ENCODE measurements at places on chromosomes 3 and 15.

DNA sequence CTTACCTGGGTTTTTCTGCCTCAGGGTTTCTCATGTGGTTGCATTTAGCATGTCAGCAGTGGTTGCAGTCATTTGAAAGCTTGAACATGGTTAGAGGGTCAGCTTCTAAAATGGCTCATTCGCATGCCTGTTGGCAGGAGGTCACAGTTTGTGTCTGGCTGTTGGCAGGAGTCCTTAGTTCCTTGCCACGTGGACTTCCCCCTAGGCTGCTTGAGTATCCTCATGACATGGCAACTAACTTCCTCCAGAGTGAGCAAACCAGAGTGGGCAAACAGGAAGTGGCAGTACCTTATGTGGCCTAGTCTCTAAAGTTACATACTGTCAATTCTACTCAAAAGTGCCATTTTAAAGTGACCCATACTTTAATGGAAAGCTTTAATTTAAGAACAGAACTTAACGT, 3.4 kb upstream of the UNC13C start:
- DNase-seq = no peak
- no peak overlapping the region for H3K4me3 ChIP-seq
- H3K36me3 ChIP-seq = no peaks in the 10 kb centered on the region
- H3K27ac ChIP-seq = no peak overlapping the region

DNA sequence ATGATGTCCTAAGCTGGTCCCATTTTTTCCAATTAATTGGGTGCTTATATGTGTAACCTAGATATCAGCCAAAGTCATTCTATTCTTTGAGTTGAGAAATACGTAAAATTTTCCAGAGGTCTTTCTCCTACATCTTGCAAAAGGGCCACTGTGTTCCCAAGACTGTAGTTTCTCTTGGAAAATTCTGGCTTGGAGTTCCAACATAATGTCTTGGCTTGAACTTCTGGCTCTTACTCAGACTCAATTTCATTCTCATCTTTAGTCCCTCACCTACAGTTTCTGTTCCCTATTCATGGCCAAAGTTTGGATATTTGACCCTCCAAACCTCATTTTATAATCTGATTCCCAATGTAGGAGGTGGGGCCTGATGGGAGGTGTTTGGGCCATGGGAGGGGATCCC, 201.4 kb upstream of the ARHGEF26 start:
- no peaks in the 10 kb centered on the region for H3K27me3 ChIP-seq
- H3K27ac ChIP-seq = no peak overlapping the region
- H3K4me3 ChIP-seq = no peak overlapping the region
- no peaks in the 10 kb centered on the region for H3K4me1 ChIP-seq
- no peaks in the 10 kb centered on the region for H3K36me3 ChIP-seq

DNA sequence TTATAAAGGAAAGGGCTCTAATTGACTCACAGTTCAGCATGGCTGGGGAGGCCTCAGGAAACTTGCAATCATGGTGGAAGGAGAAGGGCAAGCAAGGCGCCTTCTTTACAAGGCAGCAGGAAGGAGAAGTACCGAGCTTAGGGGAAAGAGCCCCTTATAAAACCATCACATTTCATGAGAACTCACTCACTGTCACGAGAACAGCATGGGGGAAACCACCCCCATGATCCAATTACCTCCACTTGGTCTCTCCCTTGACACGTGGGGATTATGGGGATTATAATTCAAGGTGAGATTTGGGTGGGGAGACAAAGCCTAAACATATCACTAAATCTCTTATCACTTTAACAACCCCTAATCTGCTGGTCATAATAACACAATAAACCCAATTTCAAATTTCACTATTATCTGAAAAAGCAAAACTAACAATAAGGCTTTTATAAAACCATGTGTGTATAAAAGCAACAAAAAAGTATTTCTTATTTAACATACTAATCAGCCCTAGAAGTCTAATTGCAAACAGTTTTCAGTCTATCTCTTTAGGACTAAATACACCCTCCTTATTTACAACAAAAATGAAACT, 43.2 kb downstream of the SCAPER start:
- H3K27ac ChIP-seq = no peak overlapping the region
- no peaks in the 10 kb centered on the region for H3K27me3 ChIP-seq
- no peaks in the 10 kb centered on the region for H3K4me1 ChIP-seq
- H3K36me3 ChIP-seq = peaks cover under 1% of the 10 kb centered on the region

- no peaks in the 10 kb centered on the region for H3K27me3 ChIP-seq
- no peaks in the 10 kb centered on the region for H3K4me1 ChIP-seq
- no peak overlapping the region for H3K27ac ChIP-seq
- DNase-seq = no peak
Observed at GRCh38 chr3:48938156-48938555, 19.5 kb downstream of the ARIH2 start.
